IPS DF 6.9 (cell line): ENCODE measurements at places on chromosomes 3 and 15.

DNA sequence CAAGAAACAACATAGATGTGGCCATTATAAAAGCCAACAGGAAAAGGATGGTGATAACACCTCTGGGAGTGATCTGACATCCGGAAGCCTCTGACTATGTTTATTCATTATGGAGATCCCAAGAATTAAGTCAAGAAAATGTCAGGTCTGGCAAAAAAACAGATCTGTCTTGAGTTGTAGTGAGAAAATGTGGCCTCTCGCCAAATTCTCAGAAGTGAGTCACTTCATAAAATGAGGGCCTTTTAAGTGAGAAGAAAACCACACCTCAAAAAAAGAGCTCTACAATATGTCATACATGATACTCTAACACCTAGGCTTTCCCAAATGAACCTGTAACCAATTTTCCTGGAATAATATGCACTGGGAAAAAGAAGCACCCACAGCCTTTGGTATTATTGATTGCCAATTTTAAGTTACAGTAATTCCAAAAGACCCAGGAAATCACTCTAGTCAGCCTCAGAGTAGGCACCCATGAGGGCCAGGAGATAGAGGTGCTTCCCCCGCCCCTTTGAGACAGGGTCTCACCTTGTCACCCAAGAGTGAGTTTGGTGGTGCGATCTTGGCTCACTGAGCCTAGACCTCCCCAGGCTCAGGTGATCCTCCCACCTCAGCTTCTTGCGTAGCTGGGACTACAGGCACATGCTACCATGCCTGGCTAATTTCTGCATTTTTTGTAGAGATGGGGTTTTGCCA is 38.0 kb downstream of the CCR3 start:
- DNase-seq = no peak

GRCh38 chr15:80173022-80173759 is 20.4 kb downstream of the FAH start:
- peak; percentile 33 for DNase-seq

- no peak for DNase-seq
Observed at GRCh38 chr15:99239545-99240198, 9.7 kb downstream of the TTC23 start.

DNA sequence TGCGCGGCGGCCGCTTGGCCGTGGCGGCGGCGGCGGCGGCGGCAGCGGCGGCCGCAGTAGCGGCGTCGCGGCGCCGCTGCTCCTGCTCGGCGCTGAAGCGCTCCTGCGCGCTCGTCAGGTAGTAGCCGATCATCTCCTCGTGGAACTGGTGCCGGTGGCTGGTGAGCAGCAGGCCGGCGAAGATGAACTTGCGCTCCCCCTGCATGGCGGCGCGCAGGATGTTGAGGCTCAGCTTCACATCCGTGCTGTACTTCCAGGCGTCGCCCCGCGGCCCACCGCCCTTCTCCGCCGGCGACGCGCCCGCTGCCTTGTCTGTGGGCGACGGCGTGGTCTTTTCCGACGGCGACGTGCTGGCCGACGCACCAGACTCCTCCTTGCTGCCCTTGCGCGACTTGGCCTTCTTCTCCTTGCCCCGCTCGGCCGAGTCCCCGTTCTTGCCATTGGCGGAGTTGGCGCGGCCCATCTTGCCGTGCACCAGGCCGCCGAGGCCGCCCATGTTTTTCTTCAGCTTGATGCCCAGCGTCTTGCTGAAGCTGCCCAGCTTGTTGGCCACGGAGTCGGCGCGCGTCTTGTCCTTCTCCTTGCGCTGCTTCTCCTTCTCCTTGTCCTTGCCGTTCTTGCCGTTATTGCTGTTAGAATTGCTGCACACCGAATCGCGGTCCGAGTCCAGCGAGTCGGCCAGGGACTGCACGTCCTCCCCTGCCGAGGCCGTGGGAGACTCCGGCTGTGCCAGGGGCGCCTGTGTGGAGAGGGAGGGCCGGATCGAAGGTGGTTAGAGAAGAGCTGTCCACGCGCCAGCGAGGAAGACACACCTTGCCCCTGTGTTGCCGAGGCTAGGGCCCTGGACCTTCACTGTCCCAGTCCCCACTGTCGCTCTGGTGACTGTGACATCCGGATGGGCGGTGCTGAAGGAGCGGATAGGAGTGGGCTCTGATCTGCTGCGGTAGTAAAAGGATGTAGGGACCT is 157.6 kb downstream of the KLF13 start:
- DNase-seq = no peak

GRCh38 chr15:80323285-80323684 is 71.3 kb upstream of the CTXND1 start:
- no peak for DNase-seq

- no peak for DNase-seq
Observed at GRCh38 chr3:7437231-7437630, 576.3 kb downstream of the GRM7 start.
